Aortic smooth muscle cell (primary cell): ENCODE measurements at places on chromosomes 1 and 21. TPM values are rescaled to one million over a fixed set of nuclear protein-coding genes. Genes with fewer than 3 reads are reported as not detected.

The KISS1 gene
- total RNA-seq: not detected in 2 replicates

The GPBP1L1 gene
- total RNA-seq: 87.2 and 89.6 TPM in 2 replicates

The CNN3 gene
- 427 and 622 TPM in 2 replicates for total RNA-seq

The TRIM63 gene
- under 0.01 TPM in 1 of 2 replicates, not detected in the other for total RNA-seq

The BRINP3 gene
- not detected in 2 replicates for total RNA-seq

The SLC25A34 gene
- 0.26 and 0.62 TPM in 2 replicates for total RNA-seq

The GRIK3 gene
- not detected in 2 replicates for total RNA-seq

The CIART gene
- total RNA-seq: 8.9 and 9.6 TPM in 2 replicates

The TM2D1 gene
- total RNA-seq: 54.8 and 57.3 TPM in 2 replicates

The EFNA3 gene
- 0.37 and 0.53 TPM in 2 replicates for total RNA-seq

The PTGS2 gene
- total RNA-seq: 32.6 and 181 TPM in 2 replicates

The CFAP298 gene
- 23.9 and 31.3 TPM in 2 replicates for total RNA-seq

The SPAG17 gene
- total RNA-seq: not detected in 2 replicates

The LAMC2 gene
- 5.0 and 5.3 TPM in 2 replicates for total RNA-seq

The CYP4A22 gene
- total RNA-seq: not detected in 2 replicates

The UMODL1 gene
- total RNA-seq: not detected in 2 replicates

The KCNQ4 gene
- under 0.01 and 0.06 TPM in 2 replicates for total RNA-seq

The UBXN10 gene
- not detected in 2 replicates for total RNA-seq

The GBP5 gene
- total RNA-seq: under 0.01 TPM in 2 replicates

The TAS1R1 gene
- 0.40 and 0.44 TPM in 2 replicates for total RNA-seq
